ENCODE measurements at places on chromosomes 3 and 15.

DNA sequence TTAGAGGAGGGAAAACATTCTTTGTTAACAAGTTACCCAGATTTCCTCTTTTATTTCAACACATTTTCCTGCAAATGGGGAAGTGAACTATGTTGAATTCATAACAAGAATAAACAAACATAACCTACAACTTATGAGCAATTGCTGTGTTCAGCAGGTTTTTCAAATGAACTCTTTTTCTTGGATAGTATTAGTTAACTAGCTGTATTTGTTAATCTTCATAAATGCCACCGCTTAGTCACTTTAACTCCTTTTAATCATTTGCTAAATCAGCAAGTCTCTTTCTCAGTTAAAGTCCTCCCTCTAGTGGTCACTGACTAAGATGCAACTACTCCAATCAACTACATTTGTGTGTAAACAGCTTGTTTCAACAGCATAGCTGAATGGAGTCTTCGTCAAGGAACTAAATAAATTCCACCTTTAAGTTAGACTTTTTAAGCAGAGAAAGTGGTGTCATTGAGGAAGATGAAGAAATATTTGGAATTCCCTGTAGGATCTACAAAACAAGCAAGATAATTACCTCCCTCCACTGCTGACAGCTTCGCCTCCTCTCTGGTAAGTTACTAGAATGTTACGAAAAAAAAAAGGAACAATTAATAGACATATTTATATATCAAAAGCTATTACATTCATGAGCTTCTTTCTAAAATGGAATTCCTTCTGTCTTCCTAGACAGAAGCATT is 1122.0 kb downstream of the ROBO1 start:
- no peak for DNase-seq

- no peak for DNase-seq
These were observed 220.7 kb downstream of the MEIS2 start for GRCh38 chr15:36879568-36880222.

GRCh38 chr15:32838820-32839219 is 121.0 kb downstream of the GREM1 start:
- no peak for DNase-seq

- DNase-seq, result no peak
These were observed 14.2 kb downstream of the FBN1 start for GRCh38 chr15:48631176-48631770.
